B cell (primary cell): ENCODE measurements at places on chromosomes 16 and 17.

GRCh38 chr16:81879625-81880024 is 100.5 kb downstream of the PLCG2 start:
- no peak for DNase-seq

DNA sequence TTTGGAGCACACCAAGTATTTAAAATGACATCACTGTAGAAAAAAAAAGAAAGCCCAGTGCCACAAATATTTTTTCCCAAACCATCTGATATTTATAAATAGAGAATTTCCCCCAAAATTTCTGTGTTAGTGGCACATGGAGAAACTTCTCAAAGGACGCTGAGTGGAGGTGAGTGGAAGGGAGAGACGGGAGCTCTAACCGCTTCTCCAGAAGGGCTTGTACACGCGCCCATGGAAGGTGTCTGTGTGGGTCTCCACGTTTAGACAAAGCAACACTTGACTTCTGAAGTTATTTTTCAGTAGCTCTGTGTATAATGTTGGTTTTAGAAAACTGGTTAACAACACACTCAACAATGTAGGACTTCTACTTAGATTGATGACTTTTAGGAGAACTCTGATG is 1.0 kb downstream of the MYOCD start:
- DNase-seq = no peak

DNA sequence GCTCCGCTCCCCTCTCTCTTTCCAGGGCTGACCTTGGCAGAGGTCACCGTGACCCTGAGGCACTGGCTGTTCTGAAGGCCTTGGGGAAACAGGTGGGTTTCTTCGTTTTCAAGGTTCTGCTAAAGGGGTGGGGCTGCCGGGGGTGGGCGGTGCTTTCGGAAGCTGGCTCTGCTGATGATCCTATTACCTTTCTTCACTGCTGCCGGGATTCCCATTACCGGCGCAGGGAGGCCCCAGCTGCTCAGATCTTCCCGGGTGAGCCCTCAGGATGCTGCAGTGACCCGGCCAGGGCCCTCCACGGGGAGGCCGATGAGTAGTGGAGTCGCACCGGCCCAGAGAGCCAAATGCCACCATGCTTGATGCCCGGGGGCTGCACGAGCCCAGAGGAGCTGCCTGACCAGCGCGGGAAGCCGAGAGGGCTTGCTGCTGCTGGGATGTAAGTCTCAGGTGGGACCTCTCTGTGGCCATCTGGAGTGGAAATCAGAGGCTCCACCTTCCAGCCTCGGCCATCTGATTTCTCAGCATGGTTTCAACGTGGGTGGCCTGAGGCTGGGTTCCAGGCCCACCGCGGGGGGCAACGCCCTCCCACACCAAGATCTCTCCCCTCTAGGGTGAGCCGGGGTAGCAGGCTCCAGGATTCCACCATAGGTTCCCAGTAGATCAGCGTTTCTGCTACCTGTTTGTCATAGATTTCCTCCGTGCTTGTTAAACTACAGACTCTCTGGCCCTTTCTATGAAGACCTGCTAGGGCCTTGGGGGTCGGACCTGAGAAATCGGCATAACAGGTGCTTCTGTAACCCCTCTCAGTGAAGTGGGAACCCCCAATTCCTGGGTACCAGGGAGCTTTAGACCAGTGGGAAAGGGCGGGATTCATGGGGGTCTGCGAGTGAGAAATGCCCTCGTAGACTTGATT is 21.6 kb upstream of the ADCY7 start:
- DNase-seq = no peak

- DNase-seq = no peak
Measured at GRCh38 chr16:1650131-1650530, 27.9 kb upstream of the JPT2 start.

DNA sequence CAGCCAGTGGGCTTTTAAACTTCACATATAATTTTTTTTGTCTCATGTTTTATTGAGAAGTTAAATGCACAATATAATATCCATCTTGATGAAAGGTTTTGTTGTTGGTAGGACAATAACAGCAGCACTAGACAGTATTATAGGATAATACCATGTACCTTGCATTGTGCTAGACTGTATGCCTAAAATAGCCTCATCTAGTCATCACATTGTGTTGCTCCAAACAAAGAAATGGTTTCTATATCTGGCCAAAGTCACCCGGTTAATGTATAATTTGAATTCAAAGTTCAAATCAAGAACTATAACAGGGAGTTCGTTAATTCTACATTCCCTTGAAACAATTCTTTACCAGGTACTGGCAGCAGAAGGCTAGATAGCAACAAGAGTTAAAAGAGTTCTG is 104.9 kb downstream of the KCNJ2 start:
- DNase-seq = no peak

- DNase-seq = peak; percentile 56
Measured at GRCh38 chr16:84144209-84144858, 643 bp downstream of the HSDL1 start.

DNA sequence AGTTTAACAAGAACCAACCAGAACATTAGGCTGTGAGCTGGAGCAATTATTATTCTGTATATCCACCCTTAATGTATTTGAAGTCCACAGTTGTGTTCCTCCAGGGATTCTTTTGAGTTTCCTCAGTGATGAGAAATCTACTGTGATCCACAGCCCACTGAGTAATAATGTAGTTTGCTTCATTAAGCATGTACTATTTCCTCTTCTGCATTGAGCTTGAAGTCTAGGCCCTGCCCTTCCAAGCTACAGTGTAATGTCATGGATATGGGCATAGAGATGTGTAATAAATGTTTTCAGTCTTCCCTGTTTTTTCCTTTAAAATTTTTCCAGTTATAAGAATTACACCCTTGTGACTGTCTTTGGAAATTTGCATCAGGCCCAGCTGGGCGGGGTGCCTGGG is 36.4 kb upstream of the SLC12A3 start:
- no peak for DNase-seq

DNA sequence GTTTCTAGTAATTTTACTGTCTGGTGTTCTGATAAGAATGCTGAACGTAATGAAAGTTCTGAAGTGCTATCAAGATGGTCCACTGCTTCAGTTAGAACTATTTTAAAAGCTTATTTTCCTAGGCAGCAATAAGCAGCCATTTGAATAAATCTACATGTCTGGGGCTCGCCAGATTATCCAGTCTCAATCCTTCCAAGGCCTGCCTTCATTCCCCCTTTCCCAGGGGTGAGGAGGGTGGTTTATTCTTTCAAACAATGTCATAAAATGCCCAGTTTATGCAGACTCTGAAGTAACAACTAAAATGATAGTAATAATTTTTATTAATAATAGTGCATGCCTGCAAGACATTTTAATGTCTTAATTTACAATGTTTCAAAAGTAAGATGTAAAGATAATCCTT is 2.4 kb downstream of the CDH11 start:
- no peak for DNase-seq

GRCh38 chr16:27204312-27204915 is 1.1 kb downstream of the KDM8 start:
- DNase-seq = no peak

GRCh38 chr17:79220201-79220712 is 145.6 kb downstream of the ENGASE start:
- DNase-seq = no peak

DNA sequence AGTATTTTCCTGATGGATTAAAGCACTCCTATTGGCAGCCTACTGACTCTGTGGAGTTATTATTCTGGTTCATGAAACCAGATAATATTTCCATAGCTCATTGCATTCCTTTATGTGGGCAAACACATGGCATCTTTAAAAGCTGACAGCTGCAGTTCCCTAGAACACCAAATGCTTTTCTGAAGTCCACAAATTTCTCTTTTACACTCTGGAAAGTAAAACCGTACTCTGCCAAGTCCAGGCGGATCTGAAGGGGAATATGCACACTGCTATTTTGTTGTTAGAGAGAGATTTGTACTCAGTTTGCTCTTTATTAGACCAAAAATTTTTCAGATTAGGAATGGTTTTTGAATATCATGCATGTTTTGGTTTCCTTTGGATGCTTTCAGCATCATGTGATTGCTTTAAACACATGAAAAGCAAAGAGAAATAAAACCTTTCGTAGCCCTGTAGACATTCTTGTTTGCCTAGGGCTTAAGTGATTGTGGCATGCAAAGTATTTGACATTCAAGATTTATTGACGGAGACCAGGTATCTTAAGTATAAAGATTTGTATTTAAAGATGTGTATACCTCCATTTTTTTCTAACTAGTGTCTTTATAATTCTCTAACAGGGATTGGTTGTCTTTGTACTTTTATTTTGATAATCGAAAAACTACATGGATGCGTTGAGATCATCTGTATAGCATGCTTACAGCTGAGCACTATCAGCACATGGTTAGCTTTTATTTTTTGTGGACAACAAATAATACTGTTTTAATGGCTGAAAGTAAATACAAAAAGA is 19.5 kb downstream of the SEC14L1 start:
- DNase-seq = no peak

DNA sequence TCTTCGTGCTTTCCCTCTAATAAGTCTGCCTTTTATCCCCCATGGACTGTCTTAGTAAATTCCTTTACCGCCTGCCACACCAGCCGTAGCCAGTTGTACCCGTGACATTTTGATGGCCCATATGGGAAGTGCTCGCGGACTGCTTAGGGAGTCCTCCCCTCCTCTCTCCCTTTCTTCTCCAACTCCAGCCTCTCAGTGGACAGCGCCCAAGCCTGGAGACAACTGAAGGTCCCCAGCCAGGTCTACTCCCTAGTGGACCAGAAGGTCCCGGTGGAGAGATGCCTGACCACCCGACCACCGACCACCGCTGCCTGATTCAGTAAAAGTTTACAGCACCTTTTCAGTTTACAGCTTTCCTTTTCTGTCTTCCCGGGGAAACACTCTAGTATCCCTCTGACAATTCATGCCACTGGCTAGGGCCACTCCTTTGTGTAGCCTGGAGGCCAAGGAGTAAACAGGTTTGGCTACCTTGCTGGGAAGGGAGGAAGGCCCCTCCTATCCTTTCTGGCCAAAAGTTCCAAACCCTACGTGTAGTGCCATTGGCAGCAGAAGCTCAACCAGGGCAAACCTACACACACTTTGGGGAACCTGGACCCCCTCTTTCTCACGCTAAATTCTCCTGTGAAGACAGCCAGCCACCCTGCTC is 18.0 kb downstream of the CTRB2 start:
- DNase-seq = no peak

DNA sequence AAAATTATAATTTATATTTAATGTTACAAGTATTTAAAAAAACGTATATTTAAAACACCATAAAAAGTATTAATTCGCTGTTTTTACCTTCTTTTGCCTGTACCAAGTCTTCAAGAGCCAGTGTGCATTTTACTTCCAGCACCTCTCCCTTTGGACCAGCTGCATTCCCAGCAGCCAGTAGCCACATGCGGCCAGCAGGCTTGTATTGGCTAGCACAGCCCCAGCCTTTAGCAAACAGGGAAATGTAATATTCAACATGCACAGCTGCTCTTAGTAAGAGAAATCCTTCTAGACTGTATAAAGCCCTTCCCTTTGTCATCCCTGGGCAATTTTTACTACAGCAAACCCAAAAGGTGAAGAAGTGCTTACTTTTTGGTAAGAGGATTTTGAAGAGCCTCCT is 6.6 kb downstream of the DHODH start:
- DNase-seq = no peak
